ENCODE measurements at places on chromosomes 2 and 18.

GRCh38 chr2:219626540-219626939 is 890 bp upstream of the SLC4A3 start:
- no peak for DNase-seq

- no peak for DNase-seq
These were observed 1140.4 kb downstream of the LRP1B start for GRCh38 chr2:140990416-140990815.

DNA sequence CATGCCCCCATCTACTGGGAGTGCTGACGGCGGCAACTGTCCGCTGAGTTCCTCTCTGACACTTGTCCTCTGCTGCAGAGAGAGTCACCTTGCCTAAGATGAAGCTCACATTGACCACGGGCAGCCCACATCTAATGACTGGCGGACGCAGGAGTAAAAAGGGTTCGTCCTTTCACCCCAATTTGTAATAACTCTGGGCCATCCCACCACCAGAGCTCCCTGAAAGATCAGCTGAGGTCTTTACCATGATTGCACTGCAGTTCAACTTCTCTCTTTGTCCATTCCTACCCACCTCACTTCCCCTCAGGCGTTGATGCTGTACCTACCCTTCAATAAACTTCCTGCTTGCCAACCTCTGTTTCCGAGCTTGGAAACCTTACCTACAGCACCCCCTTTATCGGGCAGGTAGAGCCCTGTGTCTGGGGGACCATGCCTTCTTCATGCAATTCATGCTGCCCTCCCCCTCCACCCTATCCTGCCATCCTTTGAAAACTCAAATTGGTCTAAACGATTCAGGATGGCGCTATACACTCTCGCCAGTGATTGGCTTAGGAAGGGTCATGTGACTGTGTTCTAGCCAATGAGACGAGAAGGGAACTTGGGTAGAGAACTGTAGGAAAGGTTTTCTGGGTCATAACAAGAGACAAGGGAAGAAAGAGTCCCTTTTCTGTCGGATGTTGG is 10.3 kb upstream of the B3GNT2 start:
- no peak for DNase-seq

- no peak for DNase-seq
These were observed 386.6 kb upstream of the SPRED2 start for GRCh38 chr2:65818873-65819451.

DNA sequence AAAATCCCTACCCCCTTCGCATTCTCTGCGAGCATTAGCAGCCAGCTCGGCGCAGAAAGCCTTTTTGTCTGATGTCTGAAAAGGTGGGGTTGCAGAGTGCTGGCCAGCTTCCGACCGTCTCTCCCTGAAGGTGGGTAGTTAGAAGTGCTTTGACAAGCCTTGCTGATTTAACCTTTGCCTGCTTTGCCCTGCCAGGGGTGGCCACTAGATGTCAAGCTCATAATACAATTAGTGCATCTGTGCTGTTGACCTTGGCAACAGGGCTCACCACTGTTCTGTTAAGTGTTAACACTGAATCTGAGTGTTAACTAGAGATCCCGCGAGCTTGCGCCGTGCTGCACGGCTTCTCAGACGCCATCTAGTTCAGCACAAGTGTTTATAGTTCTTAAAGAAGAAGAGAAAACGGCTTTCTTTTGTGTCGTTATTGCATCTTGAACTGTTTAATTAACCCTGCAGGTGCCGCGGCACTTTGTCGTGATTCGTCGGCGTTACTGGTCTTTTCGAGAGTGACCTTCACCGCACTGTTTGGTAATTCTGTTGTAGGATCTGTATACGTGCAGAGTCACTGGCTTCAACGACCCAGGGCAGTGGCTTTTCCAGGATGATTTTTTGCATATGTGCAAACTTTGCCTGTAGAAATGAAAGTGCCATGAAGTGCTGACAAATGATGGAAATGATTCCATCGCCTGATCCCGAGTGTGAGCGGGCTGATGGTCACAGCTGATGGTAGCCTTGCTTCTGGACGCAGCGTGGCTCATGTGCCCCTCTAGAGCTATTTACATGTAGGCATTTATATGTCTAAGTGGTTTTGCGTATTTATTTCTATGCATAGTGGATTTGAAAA is 5.5 kb downstream of the SALL3 start:
- DNase-seq: no peak

DNA sequence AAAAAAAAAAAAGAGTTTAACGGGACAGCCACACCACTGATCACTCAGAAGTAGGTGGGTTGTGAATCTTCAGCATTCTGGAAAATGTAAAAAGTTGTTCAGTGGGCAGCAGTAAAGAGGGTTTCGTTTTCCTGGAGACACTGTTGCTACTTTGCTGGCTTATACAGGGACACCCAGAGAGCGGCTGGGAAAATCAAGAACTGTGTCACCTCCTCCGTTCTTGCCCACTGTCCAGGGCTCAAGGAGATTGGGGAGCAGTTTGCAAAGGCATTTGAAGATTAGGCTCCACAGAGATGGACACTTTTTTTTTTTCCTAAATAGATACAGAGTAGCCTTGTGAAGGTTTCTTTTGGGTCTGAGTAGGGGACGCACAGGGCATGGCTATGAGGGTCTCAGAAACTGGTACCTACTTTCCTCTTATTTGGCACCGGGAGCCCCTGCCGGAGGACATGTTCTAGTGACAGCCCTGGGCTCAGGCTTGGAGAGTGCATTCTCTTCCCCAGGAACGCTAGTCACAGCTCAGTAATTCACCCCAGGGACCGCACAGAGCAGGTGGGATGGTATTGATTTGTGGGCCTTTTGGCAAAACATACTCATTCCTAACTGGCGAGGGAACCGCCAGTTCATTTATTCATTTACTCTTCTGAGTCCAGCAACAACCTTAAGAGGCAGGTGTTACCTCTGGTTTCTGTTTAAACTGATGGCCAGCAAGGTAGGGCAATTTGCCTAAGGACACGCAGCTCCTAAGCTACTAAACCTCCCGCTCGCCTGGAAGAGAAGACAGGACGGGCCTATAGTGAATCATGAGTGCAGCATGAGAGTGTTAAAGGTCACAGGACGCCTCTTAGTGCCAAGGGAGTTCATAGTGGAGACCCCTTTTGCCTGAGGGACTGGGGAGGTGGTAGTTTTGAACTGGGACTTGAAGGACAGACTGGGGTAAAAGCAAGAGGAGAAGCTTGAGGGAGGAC is 53.1 kb downstream of the HPCAL1 start:
- no peak for DNase-seq

GRCh38 chr2:99957332-99958133 is 184.9 kb downstream of the AFF3 start:
- DNase-seq: no peak

- DNase-seq: no peak
These were observed 129.8 kb upstream of the RAB6C start for GRCh38 chr2:129849559-129850160.

DNA sequence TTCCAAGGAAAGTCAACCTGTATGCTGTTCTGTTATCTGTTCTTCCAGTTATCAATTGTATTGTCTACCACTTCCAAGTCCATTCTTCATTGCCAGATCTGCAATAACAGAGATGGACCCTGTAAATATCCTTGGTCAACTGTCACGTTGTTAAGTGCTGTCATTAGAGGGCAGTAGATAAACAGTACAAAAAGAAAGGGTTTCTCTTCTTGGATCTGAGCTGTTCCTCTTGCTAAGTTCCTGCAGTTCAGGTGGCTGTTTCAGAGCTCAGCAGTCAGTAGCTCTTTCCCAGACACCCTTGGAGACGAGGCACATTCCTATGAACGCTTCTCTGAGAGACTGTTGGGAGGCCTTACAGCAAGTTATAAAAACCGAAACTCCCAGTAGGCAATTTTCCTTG is 957.1 kb upstream of the CHAC2 start:
- no peak for DNase-seq

- no peak for DNase-seq
These were observed 12.2 kb downstream of the GPR17 start for GRCh38 chr2:127658146-127658545.

GRCh38 chr2:11103984-11104793 is 51.1 kb upstream of the SLC66A3 start:
- no peak for DNase-seq

- no peak for DNase-seq
These were observed 42.6 kb upstream of the MTCL1 start for GRCh38 chr18:8662560-8663255.

GRCh38 chr18:12699747-12700146 is 2.8 kb downstream of the CEP76 start:
- DNase-seq: no peak

DNA sequence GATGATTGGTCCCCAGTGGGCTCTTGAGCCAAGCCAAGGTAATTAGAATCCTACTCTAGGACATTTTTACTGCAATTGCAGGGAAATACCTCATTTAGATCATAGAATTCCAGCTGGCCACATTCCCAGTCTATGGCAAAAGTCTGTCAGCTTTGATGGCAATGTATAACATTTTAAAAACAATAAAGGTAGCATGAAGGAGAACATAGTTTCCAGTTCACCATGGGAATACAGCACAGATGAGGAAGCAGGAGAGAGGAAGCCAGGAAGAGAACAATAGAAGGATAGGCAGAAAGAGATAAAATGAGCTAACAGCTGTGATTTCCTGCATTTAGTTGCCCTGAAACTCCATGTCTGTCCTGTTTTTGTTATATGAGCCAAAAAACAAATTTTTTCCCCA is 897.3 kb upstream of the DDX18 start:
- DNase-seq: no peak

DNA sequence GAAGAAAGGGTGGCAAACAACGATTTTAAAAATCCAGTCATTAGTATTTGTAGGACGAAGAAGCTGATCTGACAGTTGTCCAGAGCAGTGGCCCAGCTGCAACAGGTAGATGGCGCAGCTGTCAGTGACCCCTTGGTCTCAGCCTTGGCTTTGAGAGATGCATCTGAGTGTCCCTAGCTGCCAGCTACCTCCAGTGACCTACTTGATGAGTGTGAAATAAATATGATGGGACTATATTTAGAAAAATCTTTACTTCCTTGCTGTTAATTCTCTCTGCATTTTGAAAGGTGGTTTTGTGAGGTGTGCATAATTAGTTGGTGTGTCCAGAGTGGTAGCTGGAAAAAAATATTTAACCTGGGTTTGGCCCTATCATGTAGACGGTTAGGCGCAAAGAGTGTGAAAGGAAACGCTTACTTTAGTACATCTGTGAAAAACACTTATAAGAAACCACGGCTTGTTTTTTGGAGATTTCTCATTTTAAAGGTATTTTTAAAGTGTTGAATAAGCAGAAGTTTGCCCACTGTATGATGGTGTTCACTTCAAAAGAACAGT is 963 bp downstream of the INPP1 start:
- peak; percentile 66 for DNase-seq

DNA sequence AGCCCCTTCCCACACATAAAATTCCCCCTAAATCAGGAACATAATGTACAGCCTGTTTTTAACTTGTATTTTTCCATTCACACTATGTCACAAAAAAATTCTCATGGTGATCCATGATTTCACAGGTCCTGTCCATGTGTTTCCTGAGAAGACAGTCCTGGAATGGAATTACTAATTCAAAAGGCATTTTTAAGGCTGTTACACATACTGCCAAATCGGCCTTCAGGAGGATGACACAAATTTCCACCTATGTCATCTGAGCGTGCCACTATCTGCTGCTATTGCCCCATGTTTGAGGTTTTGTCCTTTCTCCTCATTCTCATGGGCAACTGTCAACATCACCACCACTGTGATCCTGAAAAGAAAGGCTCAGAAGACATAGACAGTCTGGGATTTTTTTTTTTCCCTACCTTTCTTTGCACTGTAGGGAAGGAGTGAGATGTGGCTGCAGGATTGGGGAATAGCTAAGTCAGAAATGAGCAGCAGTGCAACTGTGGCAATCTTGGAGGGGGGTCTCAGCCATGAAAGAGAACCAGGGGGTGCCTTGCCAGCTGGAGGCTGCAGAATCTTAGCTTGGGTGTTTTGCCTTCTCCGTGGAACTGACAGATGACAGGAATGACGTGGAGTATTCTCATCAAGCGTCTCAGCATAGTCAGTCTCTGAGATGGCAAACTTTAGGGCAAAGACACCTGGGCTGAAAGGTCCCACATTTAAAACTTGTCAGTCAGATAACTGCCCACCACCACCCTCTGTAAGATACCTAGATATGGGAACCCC is 73.4 kb downstream of the MARCHF4 start:
- no peak for DNase-seq

- no peak for DNase-seq
These were observed 1.1 kb downstream of the FEV start for GRCh38 chr2:218983934-218984238.

DNA sequence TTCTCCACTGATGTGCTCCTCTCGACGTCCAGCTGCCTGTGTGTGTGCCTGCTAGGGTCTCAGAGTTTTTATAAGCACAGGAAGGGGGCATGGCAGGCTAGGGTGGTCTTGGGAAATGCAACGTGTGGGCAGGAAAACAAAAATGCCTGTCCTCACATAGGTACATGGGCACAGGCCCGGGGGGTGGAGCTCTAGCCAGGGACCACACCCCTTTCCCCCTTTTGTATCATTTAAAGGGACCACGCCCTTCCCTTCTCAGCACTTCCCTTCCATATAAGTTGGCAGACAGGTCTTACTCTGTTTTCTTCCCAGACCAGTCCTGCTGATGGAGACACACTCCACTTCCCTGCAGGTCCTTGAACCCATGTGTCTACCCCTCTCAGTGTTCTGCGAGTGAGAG is 645.0 kb downstream of the CBLN2 start:
- DNase-seq: no peak

DNA sequence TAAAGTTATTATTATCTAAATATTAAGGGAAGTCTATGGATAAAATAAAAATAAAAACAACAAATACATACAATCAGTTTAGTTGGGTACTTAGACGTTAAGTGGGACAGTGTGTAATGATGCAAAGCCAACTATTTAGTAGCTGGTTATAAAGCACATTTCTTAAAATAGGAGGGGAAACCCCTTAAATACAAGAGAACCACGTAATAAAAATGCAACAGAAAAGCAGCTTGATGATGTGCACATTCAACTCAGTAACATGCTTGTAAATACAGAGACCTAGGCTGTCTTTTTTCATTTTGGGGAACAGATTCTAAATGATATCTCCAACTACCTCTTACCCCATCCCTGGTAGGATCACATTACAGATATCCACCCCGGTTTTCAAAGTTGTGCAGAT is 134.3 kb upstream of the AQP4 start:
- DNase-seq: no peak

- no peak for DNase-seq
These were observed 13.2 kb downstream of the POU3F3 start for GRCh38 chr2:104866883-104867812.

GRCh38 chr18:37577051-37577611 is 11.5 kb upstream of the CELF4 start:
- no peak for DNase-seq

- DNase-seq: no peak
These were observed 19.5 kb downstream of the TRAF3IP1 start for GRCh38 chr2:238339814-238340213.

- no peak for DNase-seq
These were observed 469.7 kb downstream of the CDH2 start for GRCh38 chr18:27707201-27707600.
